ENCODE measurements at places on chromosomes 13 and 19. TPM values are rescaled to one million over a fixed set of nuclear protein-coding genes. Genes with fewer than 3 reads are reported as not detected.

The RUBCNL gene
- total RNA-seq = 0.16 TPM

The KLK3 gene
- not detected for total RNA-seq

The CEACAM7 gene
- not detected for total RNA-seq

The GJB6 gene
- total RNA-seq = not detected

The CD209 gene
- not detected for total RNA-seq

The ZNF506 gene
- total RNA-seq = 7.1 TPM

The S1PR4 gene
- total RNA-seq = not detected

The CPB2 gene
- total RNA-seq = not detected

The ZNF99 gene
- not detected for total RNA-seq

The MCEMP1 gene
- not detected for total RNA-seq

The KCNK6 gene
- 3.7 TPM for total RNA-seq

The KLK14 gene
- not detected for total RNA-seq

The NLRP4 gene
- not detected for total RNA-seq

The PINLYP gene
- total RNA-seq = 6.4 TPM

The KIR3DL1 gene
- not detected for total RNA-seq

The CARM1 gene
- 39.6 TPM for total RNA-seq

The RHPN2 gene
- total RNA-seq = 0.90 TPM

The PDCD2L gene
- total RNA-seq = 6.7 TPM
